ENCODE measurements at places on chromosomes 1 and 21. TPM values are rescaled to one million over a fixed set of nuclear protein-coding genes. Genes with fewer than 3 reads are reported as not detected.

KCNJ15 gene
- 17.5 TPM for total RNA-seq

GRCh38 chr1:61836649-61837048, 94.4 kb downstream of the PATJ start:
- DNase-seq = peak; percentile 81

DNA sequence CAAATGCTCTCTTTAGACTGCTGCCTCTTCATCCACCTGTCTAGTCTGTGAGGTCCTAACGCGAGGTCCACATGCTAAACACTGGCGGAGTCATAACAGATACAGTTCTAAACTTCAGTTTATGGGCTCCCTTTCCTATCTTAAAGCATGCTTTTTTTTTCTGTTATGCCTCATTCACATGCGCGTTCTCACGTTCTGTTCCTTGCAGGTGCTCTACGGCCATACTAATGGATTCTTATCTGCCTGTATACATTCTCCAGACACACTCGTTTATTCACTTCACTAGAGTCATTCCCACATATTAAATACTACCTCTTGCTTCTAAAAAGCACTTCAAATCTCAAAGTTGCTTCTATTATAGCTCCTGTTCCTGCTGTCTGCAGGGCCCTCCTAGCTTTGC, 38.7 kb downstream of the PHC2 start:
- no peak for DNase-seq

DNA sequence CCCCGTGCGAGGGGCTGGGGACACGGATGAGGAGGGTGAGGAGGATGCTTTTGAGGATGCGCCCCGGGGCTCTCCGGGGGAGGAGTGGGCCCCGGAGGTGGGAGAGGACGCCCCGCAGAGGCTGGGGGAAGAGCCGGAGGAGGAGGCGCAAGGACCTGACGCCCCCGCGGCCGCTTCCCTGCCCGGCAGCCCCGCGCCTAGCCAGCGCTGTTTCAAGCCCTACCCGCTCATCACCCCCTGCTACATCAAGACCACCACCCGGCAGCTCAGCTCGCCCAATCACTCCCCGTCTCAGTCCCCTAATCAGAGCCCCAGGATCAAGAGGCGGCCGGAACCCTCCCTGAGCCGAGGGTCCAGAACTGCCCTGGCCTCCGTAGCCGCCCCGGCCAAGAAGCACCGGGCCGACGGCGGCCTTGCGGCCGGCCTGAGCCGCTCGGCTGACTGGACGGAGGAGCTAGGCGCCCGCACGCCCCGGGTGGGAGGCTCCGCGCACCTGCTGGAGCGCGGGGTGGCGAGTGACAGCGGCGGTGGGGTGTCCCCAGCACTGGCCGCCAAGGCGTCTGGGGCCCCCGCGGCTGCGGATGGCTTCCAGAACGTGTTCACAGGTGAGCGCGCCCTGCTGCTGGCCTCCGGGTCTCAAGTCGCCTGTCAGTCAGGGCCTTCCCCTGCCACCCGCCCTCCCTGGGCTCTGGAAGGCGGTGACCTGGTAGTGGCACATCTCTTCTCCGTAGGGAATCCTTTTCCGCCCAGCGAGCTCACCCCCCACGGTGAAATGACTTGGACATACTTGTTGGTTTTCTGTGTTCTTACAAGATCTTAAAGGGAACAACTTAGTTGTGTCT, 1.7 kb downstream of the FMN2 start:
- no peak for DNase-seq

- DNase-seq = no peak
These were observed 91.7 kb downstream of the CDC14A start for GRCh38 chr1:100443811-100444571.

SEMA4A gene
- 0.64 TPM for total RNA-seq
